ENCODE measurements at places on chromosomes 4 and X.

DNA sequence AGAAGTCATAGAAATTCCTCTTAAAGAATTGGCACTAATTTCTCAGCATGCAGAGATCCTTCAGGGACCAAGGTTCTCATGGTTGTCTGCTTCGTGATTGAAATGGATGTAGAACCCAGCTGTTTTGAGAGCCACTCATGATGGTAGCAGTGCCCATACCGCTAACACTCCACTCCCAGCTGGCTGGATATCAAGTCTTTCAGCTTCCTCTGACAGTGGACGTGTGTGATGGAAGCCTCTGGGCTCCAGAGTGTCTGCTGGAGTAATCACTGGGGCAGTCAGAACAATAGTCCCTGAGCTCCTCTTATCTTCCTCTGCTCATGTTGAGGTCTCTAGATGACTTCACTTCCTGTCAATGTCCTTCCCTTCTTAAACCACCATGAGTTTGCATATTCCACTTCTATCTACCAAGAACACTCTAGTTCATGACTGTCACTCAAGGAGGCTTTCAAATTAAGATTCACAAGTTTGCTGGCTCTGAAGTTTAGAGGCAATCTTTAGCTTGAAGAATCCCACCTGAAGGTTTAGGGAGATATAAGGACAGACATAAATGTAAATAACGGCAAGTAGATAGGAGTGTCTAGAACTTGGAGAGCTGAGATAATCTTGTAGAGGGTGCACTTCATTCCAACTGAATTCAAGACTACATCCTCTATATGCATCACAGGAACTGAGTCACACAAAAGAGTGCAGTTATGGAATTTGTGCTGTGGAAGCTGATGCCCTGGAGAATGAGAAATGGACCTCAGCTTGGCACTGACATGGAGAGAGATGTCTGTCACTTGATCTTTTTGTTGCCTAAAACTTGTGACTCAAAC, 64.5 kb upstream of the WDR1 start:
- peak; percentile 10 for DNase-seq

DNA sequence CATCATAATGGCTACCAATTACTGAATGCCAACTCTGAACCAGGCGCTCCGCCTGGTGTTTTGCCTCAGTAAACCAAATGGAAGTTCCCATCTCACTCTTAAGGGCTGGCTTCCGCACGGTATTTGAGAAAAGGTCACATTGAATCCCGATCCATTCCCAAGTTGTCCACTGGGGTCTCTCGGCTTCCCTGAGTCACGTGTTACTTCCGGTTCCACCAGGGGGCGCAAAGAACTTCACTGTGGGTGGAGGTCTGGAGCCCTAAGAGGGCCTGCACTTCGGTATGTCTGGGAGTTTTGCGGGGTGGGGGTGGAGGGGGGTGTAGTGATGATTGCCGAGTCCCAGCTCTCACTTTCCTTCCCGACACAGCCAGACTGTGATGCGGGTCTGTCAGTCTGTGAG, 13.4 kb upstream of the NHS start:
- DNase-seq, result no peak

DNA sequence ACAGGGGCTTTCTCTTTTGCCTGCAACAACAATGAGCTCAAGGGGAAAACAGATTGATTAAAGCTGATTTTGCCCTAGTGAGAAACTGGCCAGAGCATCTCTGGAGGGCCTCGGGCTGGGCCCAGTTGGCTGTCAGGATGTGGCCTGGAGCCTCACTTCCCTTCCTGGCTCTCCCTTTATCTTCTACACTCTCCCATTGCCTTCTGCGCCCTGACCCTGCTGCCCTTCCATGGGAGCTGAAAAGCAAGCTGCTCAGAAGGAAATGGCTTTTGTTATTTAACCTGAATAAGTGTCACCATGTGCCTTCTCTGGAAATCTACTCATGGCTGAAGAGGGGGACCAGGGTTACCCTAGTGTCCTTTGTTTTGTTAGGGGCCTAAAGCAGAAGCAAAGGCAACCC, 43.8 kb downstream of the NHSL2 start:
- no peak for DNase-seq

- DNase-seq, result peak; percentile 10
Measured at GRCh38 chrX:386239-386767, 404 bp downstream of the PPP2R3B start.

GRCh38 chrX:55342533-55343501, 78.1 kb upstream of the PAGE3 start:
- DNase-seq, result peak; percentile 55

DNA sequence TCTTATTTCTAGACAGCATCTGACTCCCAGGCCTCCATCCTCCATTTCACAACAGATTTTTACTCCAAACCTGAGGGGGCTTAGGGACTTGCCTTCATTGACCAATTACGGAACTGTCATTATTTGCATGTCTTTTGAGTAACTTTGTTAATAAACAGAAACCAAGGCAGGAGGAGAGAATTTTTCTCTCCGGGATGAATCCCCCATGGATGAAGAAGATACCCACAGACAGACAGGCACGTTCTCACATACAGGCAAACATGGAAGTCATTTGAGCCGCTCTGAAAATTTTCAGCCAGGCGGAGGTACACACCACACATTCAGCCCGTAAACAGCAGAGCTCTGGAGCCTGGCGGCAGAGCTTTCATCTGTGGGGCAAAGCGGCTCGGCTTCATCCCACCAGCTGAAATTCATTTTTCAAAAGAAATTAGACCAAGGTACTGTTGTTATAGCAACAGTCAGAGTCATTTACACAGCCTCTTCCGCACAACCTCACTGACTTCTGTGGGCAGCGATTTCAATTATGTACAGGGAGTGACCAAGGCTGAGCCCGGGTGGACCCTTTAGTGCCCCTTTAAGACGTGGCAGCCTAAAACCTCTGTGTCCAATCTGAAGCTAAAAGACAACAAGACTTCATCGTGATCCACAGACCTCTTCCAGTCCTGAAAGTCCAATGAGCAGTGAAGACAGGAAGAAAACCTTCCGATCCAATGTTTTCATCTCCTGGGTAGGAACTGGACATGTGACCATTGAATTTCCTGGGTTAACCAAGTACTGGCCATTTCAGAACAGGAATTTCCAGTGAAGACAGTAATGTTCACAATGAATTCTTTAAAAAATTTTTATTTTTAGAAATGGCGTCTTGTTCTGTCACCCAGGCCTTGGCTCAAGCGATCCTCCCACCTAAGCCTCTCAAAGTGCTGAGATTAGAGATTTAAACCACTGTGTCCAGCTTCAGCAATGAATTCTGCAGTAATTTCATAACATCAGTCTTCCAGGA, 237.0 kb downstream of the MGST2 start:
- no peak for DNase-seq

DNA sequence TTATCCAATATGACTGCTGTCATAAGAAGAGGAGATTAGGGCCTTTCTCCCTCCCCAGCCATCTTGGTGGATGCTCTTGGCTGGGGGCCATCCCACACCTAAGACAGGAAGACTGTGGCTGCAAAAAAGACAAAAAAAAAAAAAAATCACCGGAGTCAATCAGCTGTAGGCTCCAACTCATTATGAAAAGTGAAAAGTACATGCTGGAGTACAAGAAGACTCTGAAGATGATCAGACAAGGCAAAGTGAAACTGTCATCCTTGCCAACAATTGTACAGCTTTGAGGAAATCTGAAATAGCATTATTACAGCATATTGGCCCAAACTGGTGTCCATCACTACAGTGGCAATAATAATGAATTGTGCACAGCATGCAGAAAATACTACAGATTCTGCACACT, 5.2 kb downstream of the EGFL6 start:
- no peak for DNase-seq

- peak; percentile 74 for DNase-seq
Measured at GRCh38 chrX:74293343-74293946, 10.5 kb upstream of the ZCCHC13 start.

DNA sequence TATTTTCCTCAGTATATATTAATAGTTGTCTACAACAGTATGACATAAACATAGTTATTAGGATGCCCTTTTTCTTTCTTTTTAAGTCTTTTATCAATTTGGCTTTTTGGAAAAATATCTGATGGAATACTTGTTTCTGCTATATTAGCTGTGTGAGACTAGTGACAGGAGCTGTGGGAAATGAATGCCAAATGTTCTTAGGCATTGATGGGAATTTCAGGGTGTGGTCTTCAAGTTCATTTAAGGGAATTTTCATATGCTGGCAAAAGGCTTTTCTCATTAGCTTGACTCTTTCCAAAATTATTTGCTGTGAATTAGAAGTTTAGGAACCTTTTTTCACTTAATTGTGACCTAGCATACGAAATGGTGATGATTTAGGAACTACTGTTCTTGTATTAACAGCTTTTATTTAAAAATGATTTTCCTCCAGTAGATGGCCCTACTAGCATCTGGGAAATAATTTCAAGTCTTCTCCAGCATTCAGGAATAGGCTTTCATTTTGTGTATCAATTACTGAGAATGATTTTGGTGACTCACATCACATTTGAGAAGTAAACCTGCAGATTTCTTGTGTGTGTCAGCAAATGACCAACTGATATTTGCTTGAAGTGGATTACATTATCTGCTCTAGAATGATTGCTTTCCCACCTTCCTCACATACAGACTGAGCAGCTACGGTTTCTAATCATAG, 70.9 kb downstream of the HTT start:
- no peak for DNase-seq

GRCh38 chrX:12895866-12896265, 10.6 kb upstream of the TLR8 start:
- DNase-seq, result no peak

DNA sequence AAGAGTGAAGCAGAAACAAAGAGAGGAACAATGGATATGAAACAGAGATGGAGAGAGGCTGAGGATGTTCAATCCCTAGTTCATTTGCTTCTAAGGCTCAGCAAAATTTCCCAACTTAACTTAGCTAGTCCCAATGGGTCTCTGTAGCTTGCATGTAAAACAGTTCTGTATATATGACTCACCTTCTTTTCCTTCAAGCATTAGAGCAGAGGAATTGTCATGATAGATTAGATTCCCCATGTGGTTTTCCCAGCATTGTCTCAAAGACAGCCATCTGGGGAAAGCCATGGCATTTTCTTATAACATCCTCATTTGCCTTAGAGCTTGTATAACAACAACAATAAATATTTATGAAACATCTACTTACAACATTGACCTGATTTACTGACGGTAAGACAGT, 93.9 kb upstream of the GATB start:
- no peak for DNase-seq

- no peak for DNase-seq
Measured at GRCh38 chr4:113524096-113524495, 237.4 kb downstream of the CAMK2D start.

DNA sequence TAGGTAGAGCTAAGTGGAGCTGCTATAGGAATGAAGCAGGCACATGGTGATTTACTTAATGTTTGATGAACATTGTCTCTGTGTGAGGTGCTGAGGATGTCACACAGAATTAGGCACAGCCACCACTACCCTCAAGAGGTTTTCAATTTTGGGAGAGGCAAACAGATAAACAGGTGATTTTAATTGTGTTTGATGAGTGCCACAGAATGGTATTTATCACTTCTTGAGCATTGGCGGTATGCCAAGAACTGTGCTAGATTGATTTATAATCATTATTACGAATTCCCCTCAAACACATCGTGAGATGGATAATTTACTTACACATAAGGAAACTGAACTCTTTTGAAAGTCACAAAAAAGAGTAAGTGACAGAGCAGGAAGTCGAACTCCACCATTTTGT, 74.8 kb downstream of the FREM3 start:
- no peak for DNase-seq

DNA sequence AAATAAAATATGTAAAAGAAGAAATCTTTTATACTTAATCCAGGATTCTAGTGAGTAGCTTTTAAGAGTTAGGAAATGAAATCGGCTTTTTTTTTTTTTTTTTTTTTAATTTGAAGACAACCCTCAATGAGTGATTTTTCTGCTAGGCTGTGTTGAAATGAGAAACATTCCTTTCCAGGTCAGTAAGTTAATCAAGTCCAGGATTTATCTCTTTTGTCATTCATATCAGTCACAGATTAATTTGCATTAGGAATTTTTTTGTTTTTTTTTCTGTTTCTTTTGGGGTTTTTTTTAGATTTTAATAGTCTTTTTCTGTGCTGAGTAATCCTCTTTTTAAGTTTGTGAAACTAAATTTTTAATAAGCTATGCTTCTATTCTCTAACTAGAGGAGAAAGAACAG, 448.1 kb downstream of the ADGRL3 start:
- DNase-seq, result no peak

GRCh38 chr4:142500966-142501365, 345.1 kb downstream of the INPP4B start:
- DNase-seq, result no peak

DNA sequence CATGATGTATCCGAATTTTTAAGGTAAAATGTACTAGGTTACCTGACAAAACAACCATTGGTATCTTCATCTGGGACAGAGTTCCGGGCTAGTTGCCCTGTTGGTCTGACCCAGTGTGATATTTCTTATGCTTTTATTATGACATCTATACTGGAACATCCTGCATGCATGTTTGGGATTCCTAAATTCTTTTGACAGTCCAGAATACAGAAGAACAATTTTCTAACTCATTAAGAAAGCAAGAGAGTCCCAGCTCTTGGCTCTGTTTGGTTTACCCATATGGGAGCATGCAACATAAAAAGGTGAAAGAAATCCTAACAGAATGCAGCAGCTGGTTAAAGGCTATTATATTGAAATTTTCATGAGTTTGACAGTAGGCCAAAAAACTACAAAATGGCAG, 247.7 kb upstream of the FTHL17 start:
- no peak for DNase-seq

GRCh38 chr4:36854554-36854953, 390.0 kb upstream of the NWD2 start:
- DNase-seq, result no peak

- DNase-seq, result no peak
Measured at GRCh38 chrX:67787196-67787595, 243.4 kb downstream of the AR start.

DNA sequence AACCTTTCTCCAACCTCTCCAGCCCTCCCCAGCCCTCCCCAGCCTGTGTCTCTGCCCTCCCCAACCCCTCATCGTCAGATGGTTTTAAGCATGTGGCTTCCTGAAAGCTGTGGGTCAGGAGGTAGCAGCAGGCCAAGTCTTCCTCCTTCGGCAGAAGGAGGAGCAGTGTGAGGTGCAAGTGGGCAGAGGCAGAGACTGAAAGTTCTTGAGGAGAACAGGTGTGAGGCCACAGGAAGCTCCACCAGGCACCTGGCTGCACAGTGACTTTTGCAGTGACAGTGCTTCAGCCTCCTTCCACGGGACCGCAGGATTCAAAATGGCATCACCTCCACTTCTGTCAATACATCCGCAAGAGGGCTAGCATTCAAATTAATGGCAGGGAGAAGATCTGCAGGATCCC, 203.9 kb upstream of the LEF1 start:
- peak; percentile 33 for DNase-seq

DNA sequence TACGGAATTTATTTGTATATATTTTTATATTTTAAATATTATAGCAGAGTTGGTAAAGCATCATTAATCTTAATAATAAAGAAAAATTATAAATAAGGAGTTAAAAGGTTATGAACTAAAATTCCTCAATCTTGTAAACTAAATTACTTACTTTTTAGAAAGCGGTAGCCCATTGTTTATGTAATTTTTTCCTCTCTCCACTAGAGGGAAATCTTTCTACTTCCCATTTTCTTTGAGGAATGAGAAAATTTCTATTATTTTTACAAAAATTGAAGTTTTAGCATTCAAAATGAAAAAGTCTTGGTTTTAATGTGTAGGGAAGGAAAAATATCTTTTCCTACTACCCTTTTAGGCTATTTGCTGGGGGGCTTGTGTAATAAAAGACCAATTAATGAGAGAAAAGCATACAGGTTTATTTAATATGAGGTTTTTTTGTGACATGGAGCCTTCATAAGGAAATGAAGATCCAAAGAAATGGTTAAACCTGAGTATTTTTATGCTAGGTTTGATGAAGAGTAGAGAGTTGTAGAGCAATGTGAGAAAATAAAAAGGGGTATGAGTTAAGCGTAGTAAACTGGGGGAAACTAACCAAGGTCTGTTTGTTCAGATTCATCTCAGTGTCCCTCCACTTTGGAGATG, 68.7 kb upstream of the ADAD1 start:
- peak; percentile 7 for DNase-seq

Measured in CD4-positive, alpha-beta T cell treated with Interleukin-12 subunit alpha and Interleukin-12 subunit beta, for 1 hour (primary cell).